ENCODE measurements at places on chromosomes 4 and X.

DNA sequence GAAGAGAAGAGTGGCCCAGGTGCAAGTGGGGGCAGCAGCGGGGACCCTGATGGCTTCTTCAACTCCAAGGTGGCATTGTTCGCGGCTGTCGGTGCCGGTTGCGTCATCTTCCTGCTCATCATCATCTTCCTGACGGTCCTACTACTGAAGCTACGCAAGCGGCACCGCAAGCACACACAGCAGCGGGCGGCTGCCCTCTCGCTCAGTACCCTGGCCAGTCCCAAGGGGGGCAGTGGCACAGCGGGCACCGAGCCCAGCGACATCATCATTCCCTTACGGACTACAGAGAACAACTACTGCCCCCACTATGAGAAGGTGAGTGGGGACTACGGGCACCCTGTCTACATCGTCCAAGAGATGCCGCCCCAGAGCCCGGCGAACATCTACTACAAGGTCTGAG is 11.4 kb downstream of the EFNB1 start:
- no peak for DNase-seq

- DNase-seq, result no peak
These were observed 78.6 kb upstream of the RAPGEF2 start for GRCh38 chr4:159024266-159024665.

DNA sequence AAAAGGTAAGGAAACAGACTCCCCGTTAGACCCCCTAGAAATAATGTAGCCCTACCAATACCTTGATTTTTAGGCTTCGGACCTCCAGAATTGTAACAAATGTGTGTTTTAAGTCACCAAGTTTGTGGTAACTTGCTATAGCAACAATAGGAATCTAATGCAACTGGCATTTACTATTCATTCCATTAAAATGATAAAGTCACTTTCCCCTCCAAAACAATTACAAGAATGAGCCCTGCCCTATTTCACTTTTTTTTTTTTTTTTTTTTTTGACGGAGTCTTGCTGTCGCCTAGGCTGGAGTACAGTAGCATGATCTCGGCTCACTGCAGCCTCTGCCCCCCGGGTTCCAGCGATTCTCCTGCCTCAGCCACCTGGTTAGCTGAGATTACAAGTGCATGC is 3.5 kb upstream of the DDX60L start:
- DNase-seq, result no peak

DNA sequence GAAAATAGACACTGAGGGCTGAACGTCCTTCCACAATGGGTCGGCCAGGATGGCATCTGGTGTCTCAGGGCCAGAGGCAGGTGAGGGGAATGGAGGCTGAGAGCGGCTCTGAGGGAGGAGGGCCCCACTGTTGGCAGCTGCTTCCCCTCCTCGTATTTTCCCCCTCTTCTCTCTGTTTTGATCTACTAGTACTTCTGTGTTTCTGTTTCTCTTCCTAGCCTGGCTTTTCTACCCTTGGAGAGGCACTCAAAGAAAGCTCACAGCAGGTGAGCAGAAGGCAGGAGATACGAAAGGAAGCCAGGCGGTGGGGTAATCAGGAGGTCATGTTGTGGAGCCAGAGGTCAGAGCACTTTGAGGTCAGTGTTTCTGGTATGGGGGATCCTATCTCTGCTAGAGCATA is 151.8 kb upstream of the GATB start:
- no peak for DNase-seq

- DNase-seq, result no peak
These were observed 134.4 kb downstream of the SMIM20 start for GRCh38 chr4:26048378-26048882.

GRCh38 chr4:47669946-47670345 is 167.9 kb downstream of the CORIN start:
- DNase-seq, result no peak

DNA sequence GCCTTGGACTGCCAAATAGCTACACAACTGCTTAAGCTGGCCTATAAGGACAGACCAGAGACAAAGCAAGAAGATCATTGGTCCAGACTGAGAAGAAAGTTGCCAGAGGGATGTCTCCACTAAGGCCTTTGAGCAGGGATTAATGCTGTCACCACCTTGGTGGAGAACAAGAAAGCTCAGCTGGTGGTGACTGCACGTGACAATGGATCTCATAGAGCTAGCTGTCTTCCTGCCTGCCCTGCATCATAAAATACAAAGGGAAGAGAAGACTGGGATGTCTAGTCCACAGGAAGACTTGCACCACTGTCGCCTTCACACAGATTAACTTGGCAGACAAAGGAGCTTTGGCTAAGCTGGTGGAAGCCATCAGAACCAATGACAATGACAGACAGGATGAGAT is 40.5 kb upstream of the FAM120C start:
- DNase-seq, result no peak

- no peak for DNase-seq
These were observed 17.6 kb upstream of the CC2D2A start for GRCh38 chr4:15451866-15452765.

- no peak for DNase-seq
These were observed 6.5 kb upstream of the ACOT9 start for GRCh38 chrX:23749576-23749975.

- DNase-seq, result no peak
These were observed 420.5 kb upstream of the TECRL start for GRCh38 chr4:64829749-64830148.

DNA sequence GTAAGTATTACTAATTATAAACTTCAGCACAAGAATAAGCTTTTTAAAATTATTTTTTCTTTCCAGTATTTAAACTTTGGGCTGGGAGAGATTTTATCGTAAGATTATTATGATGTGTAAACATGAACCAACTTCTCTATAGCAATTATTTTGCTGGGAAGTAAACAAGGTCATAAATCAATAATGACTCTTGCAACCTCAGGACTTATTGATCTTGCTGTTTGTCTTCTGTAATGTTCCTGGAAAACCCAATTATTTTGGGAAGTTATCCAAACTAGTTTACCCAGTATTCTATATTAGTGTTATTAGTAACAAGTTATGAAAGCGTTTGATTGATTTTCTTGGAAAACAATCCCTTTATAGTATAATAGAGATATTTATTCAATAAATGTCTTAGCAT is 174.9 kb downstream of the PPP1R2C start:
- DNase-seq, result no peak

GRCh38 chrX:63400340-63400739 is 49.2 kb upstream of the SPIN4 start:
- DNase-seq, result no peak

DNA sequence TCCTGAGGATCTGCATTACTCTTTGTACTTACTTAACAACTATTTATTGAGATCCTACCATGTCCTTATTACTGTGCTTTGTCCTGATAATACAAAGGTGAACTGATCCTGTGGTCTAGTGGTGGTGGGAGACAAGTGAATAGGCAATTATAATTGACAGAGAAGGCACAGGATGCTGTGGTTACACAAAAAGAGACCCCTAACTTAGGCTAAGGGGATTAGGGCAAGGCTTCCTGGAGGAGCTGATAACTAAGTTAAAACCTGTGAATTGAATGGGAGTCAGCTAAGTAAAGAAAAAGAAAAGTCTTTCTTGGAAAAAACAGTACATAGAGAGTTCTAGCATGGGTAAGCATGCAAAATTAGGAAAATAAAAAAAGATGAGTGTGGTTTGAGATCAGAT is 164.4 kb downstream of the LARP7 start:
- no peak for DNase-seq

GRCh38 chr4:94665500-94666404 is 92.0 kb upstream of the BMPR1B start:
- DNase-seq, result no peak

DNA sequence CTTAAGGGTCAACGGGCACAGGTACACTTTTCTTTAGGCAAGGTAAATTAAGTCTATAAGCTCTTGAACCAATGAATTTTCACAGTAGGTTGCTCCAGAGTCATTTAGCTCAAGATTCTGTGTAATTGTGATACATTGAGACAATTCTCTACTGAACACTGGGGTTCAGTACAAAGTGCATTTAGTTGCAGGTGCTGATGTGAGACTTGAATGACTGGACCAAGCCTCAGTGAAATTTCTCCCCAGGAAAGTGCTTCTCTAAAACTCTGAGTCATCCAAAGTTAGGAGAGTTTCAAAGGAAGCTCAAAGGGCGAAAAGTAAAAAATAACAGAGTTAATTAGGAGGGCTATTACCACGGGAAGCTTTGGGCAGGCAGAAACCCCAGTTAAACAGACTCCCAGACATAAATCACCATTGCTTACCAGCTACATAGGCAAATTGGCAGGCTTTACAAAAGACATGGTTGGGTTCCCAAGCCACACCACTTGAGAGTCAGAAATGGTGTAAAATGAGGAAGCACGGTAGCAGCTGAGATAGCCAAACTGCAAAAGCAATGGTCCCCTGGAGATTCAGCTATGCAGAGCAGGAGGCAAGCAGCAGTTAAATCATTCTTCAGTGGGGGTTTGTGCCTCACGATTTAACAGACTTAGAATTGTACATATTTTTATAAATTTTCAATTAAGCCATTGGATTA is 202.6 kb downstream of the PCDH19 start:
- no peak for DNase-seq

DNA sequence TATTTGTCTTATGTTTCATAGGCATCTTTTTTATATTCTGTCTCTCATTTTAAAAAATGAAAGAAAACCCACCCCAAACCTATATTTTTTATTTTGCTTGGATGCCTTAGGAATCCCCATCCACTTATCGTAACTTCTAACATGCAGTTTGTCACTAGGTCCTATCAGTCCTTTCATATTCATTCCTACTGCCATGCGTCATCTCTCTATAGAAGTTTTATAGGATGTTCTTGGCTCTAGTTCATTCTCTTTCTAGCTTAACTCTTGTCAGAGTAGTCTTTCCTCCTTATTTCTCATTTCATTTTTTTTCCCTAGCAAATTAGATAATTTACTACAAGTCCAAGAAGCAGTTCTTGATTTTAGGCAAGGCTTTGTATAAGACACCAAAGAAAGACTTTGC is 92.7 kb downstream of the LARP1B start:
- no peak for DNase-seq

DNA sequence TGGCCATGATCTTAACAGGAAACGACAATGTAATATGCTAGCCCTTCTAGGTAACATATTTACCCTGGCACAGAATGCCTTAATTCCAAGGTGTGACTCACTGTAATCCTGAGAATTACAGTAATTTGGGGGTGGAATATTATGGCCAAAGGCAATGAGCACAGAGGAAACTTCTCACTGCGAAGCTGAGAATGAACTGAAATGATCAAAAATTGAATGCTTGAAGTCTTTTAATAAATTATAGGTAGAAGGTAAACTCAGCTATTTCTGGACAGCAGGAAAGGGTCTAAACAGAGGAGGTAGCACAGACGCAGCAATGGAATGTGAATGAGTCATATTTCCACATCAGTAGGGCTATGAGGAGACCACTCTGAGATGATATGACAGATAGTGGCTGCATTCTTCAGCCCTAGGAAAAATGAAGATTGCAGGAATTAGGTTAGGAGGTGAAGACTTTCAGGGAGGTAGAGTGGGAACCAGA is 312.6 kb downstream of the PACRGL start:
- DNase-seq, result no peak

DNA sequence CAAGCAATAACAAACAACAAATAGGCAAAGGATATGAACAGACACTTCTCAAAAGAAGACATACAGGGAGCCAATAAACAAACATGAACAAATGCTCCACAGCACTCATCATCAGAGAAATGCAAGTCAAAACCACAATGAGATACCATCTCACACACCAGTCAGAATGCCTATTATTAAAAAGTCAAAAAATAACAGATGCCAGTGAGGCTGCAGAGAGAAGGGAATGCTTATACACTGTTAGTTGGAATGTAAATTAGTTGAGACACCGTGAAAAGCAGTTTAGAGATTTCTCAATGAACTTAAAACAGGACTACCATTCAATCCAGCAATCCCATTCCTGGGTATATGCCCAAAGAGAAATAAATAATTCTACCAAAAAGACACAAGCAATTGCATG is 129.8 kb upstream of the MAGEB2 start:
- no peak for DNase-seq

DNA sequence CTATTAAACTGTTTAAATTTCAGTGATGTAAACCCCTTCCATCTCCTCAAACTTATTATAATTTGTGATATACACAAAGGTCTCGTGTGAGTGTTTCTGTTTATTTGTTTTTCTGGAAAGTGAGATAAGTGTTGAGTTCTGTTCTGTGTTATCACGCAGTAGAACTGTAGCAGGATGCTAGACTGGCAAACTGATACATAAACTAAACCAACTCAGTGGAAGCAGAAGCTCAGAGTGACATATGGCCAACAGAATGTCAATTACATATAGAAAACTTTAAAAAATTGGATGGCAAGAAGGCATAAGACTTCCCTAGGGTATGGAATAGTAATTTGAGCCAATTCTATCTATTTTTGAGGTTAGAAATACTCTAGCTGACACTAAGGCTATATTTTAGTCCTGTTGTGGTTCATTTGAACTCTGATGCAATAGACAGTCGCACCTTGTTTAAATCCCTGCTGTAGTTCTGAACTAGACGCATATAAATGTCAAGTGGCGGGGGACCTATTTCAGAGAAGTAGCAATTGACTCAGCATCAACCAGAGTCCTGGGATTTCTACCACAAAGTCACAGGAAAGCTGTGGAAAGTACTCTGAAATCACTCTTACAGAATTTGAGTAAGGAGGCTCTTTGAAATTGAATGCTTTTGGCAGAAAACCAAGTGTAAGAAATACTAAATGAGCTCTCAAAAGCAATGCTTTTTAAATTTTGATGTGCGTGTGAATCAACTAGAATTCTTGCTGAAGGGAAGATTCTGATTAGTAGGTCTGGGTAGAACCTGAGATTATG is 294.4 kb downstream of the INPP4B start:
- no peak for DNase-seq

GRCh38 chr4:41586675-41587225 is 48.8 kb downstream of the LIMCH1 start:
- DNase-seq, result no peak

DNA sequence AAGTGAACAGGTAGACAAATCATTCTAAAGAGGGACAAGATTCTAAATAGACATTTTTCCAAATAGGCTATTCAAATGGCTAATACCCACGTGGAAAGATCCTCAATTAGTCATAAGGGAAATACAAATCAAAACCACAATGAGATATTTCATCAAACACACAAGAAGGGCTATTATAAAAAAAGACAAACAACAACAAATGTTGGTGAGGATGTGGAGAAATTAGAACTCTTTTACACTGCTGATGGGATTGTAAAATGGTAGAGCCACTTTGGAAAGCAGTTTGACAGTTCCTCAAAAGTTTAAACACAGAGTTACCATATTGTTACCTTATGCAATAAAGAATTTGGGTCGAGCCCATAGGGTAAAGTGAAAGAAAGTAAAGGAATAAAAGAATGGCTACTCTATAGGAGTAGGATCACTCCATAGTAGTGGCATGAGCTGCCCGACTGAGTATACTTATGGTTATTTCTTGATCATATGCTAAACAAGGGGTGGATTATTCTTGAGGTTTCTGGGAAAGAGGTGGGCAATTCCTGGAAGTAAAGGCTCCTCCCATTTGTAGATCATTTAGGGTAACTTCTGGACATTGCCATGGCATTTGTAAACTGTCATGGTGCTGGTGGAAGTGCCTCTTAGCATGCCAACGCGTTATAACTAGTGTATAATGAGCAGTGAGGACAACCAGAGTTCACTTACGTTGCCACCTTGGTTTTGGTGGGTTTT is 58.9 kb upstream of the FAM9C start:
- DNase-seq, result no peak

GRCh38 chr4:108620933-108621905 is 843 bp downstream of the RPL34 start:
- DNase-seq, result no peak

GRCh38 chr4:128163177-128164117 is 102.3 kb downstream of the LARP1B start:
- no peak for DNase-seq

- no peak for DNase-seq
These were observed 111.2 kb upstream of the ZNF827 start for GRCh38 chr4:146049802-146050201.

GRCh38 chr4:118850488-118851173 is 14.7 kb upstream of the SEC24D start:
- DNase-seq, result no peak
